ENCODE measurements at places on chromosomes 16 and 17. TPM values are rescaled to one million over a fixed set of nuclear protein-coding genes. Genes with fewer than 3 reads are reported as not detected.

The TM4SF5 gene
- not detected for total RNA-seq

The PDILT gene
- not detected for total RNA-seq

The ADAM11 gene
- 1.5 TPM for total RNA-seq

The C16orf89 gene
- not detected for total RNA-seq

The ATP2A1 gene
- total RNA-seq: 0.17 TPM

The DPEP2 gene
- 0.52 TPM for total RNA-seq

The TSR3 gene
- 81.5 TPM for total RNA-seq

Measured in lower leg skin (tissue), 4 donors.